ENCODE measurements at places on chromosomes 7 and 10.

GRCh38 chr7:26454180-26454579, 162.5 kb downstream of the SNX10 start:
- no peak for DNase-seq

DNA sequence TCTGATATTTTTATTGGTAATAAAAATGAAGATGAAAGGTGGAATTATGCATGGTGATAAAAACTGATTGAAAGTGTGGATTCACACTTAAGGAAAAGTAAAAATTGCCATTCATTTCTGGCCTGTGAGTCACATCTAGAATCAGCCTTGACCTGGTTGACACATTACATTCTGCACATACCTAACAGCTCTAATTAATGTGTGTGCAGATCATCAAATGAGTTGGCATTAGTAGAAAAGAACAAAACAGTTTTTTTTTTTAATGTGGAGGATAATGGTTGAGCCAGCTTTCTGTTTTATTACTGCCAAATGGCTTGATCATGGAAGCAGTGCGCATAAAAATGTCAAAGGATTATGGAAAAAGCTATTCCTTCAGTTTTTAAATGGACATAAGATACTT, 142.6 kb upstream of the TMEM196 start:
- DNase-seq, result no peak

GRCh38 chr10:107561136-107561650, 396.7 kb upstream of the SORCS1 start:
- DNase-seq, result no peak

DNA sequence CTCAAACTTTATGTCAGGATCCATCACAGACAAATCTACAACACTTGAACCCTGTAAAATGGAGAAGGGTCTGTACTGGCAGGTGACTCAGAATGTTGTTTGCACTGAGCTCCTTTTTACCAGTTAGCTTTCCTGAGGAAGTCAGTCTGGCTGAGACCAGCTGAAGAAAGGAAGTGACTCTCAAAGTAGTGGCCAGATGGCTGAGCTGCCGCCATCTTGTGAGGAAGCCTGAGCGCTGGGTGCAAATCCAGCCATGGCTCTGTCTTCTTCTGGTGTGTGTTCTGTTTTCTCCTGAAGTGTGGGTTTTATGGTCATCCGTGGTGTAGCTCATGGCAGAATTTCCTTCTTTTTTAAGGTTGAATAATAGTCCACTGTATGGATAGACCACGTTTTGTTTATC, 25.5 kb upstream of the ECHDC3 start:
- no peak for DNase-seq

- DNase-seq, result no peak
These were observed 439.4 kb downstream of the TYW1 start for GRCh38 chr7:67435894-67436535.

DNA sequence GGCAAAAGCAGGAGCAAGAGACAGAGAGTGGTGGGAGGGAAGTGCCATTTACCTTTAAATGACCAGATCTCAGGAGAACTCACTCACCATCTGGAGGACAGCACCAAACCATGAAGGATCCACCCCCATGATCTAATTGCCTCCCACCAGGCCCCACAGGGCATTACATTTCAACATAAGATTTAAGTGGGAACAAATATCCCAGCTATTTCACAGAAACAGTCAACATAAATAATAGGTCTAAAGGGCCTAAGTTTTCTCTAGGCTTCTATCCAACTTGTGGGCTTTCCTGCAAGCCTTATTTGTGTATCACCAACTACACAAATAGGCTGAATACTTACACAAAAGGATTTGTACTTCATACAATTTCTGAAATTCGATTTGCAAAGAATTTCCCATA, 196.8 kb upstream of the POT1 start:
- no peak for DNase-seq

DNA sequence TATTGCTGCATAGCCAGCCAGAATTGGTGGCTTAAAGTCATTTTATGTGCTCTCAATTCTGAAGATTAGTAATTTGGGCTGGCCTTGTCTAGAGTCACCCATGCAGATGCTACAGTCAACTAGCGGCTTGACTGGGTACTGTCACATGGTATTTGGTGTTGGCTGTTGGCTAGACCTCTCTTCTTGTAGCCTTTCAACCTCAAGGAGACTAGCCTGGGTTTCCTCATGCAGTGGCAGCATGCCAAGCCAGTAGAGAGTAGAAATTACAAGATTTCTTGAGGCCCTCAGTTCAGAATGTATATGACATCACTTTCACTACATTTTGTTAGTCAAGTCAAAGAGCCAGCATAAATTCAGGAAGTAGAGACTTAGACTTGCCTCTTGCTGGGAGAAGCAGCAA, 3.7 kb upstream of the ZNF800 start:
- no peak for DNase-seq

DNA sequence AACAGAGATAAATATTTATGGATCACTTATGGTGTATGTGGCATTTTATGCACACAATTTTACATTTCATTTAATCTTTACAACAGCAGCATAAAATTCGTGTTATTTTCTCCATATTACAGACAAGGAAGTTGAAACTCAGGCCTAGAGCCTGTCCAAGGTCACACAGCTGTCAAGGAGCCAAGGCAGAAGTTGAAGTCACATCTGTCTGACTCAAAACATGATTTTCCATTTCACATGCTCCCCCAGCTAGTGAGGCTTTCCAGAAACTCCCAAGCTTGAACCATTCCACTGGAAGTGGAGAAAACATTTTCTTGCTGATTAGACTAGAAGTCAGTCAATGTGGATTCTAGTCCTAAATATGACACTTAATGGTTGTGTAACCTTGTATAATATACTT, 110.5 kb downstream of the HECTD2 start:
- no peak for DNase-seq

DNA sequence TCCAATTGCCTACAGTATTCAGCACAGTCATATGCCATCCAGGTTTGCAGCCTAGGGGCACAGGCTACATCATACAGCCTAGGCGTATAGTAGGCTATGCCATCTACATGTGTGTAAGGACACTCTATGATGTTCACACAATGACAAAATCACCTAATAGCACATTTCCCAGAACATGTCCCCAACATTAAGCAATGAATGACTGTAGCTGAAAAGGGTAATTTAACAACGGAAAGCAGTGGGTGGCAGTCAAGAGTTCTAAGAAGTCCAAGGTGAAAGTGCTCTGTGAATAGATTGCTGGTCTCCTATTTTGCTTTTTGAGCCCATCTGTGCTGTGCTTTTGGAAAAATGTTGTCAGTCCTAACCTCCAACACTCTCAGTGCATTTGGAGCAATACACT, 162.6 kb downstream of the KLF6 start:
- DNase-seq, result no peak

GRCh38 chr10:91103384-91104192, 116.9 kb upstream of the PCGF5 start:
- DNase-seq, result no peak

GRCh38 chr10:131834152-131834810, 66.5 kb upstream of the PPP2R2D start:
- DNase-seq, result no peak

- no peak for DNase-seq
These were observed 59.9 kb downstream of the PDGFA start for GRCh38 chr7:459584-460373.

DNA sequence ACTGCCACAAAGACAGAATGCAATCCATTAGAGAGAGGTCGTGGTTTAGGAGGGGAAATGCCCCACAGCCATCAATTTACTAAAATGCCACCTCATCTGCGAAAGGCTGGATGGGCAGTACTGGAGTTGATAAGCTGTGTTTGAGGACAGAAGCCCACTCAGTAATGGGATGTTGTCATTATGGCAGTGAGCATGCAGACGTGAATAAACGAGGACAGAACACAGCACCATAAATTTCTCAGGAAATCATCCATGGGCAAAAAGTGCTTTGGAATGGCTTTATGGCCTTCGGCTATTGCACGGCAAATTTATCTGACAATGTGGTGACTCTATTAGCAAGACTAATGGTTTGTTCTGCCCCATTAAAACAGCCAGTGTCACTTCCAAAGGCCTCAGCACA, 15.9 kb upstream of the C10orf53 start:
- DNase-seq, result no peak

DNA sequence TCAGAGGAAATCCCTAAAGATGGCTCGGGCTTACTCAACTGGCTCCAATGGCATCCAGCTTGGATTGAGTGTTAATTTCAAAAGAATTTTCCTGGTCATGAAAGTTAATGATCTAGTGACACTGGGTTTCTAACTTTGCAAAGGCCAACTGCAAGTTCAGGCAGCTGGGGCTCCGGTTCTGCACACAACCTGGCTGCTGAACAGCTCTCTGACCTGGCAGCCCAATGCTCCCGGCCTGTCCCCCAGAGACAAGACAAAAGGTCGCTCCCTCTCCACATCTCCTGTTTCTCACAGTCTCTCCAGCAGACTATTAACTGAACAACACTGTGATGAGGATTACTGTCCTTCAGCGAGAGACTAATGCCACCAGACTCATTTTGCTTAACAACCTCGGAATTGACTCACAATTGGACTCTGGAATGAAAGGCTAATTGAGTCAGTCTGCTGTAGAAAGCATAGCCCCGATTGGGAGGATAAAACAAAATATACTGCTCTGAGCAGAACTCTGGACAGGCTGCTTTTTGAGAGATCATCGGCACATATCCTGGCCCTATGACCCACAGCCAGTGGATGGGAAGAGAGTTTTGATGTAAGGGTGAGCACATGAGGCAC, 174.5 kb downstream of the GFRA1 start:
- DNase-seq, result no peak

DNA sequence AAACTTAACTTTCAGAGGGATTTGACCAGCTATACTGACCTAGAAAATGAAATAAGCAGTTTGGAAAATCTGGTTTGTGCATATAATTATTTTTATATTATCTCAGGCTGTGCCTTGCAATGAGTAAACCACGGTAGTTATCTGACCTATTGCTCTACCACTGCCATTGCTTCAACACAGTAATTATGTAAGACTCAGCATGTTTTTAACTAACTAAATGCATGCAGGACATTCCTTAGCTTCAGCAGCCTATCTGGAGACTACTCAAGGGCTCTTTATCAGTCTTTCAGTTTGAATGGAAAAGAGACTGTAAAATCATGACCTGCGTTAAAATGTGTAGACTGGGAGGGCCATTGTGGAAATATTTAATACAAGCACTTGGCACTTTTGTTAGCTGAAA, 22.5 kb downstream of the CHN2 start:
- DNase-seq, result no peak

GRCh38 chr10:59366290-59366689, 3.9 kb upstream of the FAM13C start:
- DNase-seq, result no peak

GRCh38 chr7:75989500-75990388, 4.7 kb downstream of the TMEM120A start:
- no peak for DNase-seq

GRCh38 chr10:14077430-14077829, 253.3 kb downstream of the FRMD4A start:
- DNase-seq, result no peak

DNA sequence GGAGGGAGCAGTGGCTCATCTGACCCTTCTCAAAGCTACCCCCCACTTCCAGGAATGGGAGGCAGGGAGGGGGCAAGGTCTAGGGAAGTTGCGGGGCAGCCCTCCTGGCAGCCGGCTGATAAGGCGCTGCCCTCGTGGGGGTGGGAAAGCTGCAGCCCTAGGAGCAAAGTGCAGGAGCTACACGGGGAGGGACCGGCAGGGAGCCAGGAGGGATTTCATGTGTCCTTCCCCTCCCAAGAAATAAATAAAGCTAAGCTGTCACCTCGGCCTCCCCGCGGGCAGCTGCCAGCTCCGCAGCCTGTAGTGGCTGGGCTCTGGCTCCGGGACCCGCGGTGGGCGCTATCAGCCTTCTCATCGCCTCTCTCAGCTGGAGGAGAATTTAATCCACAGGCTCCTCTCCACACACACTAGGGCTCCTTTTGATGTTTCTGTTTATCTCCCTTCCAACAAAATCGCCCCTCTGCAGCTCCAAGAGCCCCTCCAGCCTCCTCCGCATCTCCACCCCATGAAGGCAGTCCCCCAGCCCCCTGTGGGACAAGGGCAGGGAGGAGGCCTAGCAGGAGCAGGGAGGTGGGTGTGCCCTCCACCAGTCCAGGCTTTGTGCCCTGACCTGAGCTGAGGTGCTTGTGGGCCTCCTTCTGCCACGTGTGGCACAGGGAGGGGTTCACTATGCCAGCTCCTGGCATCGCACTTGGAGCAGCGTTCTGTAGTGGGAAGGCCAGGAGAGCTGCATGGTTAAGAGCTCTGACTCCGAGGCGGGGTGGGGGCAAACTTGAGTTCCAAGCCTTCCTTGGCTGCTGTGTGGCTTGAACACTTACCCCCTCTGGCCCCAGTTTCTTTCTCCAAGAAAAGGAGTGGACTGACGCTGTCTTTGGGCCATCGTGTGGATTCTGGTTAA, 80.5 kb downstream of the C10orf105 start:
- DNase-seq, result no peak

- DNase-seq, result no peak
These were observed 98.1 kb downstream of the MBL2 start for GRCh38 chr10:52674474-52674873.

DNA sequence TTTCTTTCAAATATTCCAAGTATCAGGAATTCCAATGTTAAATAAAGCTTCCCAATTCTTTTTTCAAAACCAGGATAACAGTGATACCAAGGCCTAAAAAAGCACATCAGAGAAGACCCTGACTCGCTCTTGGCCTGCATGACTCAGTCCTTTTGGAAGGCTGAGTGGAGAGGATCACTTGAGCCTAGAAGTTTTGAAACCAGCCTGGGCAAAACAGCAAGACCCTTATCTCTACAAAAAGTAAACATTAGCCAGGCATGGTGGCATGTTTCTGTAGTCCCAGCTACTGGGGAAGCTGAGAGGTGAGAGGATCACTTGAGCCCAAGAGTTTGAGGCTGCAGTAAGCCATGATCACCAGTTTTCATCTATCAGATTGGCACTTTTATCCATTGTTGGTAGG, 18.7 kb downstream of the NFE2L3 start:
- no peak for DNase-seq

- DNase-seq, result no peak
These were observed 44.7 kb downstream of the IMMP2L start for GRCh38 chr7:111517549-111517951.

GRCh38 chr10:61187601-61188000, 243.6 kb upstream of the RHOBTB1 start:
- DNase-seq, result no peak

- no peak for DNase-seq
These were observed 62.4 kb upstream of the PDK4 start for GRCh38 chr7:95658676-95659075.

GRCh38 chr10:67666416-67667034, 29.5 kb downstream of the CTNNA3 start:
- DNase-seq, result no peak

DNA sequence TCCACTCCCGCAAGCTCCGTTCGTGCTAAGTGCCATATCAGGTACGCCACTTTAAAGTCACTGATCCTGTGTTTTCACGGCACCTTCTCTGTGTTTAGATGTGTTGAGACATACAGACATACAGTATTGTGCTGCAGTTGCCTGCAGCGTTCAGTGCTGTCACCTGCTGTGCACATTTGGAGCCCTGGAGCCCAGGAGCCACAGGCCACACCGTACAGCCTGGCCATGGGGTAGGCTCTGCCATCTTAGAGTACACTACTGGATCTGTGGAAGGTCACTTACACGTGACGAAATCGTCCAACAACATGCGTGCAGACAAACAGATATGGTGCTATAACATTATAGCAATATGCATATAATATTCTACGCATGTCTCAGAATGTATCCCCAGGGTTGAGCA, 111.3 kb downstream of the ELFN1 start:
- no peak for DNase-seq

All from iPS DF 19.7 (cell line).